CD8-positive, alpha-beta T cell (primary cell): ENCODE measurements at places on chromosomes 5 and 9.

GRCh38 chr5:113204525-113205161 is 228.0 kb downstream of the DCP2 start:
- no peak for DNase-seq

GRCh38 chr5:169856571-169856970 is 123.7 kb downstream of the INSYN2B start:
- no peak for DNase-seq

- no peak for DNase-seq
These were observed 420.8 kb upstream of the GRAMD2B start for GRCh38 chr5:126002222-126002897.

DNA sequence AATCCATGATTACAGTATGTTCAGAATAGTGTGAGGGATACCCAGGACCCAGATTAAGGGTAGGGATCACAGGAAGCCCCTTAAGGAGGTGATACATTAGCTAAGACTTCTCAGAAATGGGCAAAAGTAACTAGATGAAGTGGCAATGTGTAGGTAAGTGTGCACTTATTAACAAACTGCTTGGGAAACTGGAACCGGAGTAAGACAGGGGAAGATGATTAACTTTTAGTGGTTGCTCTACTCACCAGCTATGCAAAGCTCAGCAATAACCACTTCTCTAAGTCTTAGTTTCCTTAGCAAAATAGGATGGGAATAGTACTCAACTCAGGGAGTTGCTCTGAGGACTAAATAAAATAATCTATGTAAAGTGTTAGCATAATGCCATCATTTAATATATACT is 182.2 kb downstream of the MCTP1 start:
- DNase-seq = no peak

DNA sequence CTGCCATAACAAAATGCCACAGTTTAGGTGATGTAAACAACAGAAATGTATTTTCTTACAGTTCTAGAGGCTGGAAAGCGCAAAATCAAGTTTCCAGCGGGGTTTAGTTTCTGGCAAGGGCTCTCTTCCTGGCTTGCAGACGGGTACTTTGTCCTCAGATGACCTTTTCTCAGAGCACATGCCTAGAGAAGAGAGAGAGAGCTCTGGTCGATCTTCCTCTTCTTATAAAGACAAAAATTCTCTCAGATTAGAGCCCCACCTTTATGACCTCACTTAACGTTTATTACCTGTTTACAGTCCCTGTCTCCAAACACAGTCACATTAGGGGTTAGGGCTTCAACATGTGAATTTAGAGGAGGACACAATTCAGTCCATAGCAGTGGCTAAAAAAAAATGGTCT is 119.7 kb downstream of the CETN3 start:
- no peak for DNase-seq

- no peak for DNase-seq
These were observed 69.8 kb downstream of the KDM4C start for GRCh38 chr9:6827439-6828145.

DNA sequence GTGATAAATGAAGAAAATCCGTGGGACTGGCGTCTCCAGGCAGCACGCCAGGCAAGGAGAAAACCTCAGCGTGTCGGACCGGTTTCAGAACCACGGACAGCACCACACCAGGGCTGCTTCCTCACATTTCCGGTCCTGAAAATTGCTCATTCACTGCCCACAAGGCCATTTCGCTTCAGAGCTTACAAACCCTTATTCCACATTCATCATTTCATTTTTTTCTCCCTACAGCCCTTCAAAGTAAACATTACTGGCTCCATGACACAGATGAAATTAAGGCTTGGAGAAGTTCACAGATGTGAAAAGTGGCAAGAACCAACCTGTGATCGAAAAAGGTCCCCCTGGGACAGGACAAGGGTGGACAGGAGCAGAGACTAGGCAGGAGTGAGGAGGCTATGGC is 1.5 kb upstream of the GPRIN1 start:
- DNase-seq = peak; percentile 34

DNA sequence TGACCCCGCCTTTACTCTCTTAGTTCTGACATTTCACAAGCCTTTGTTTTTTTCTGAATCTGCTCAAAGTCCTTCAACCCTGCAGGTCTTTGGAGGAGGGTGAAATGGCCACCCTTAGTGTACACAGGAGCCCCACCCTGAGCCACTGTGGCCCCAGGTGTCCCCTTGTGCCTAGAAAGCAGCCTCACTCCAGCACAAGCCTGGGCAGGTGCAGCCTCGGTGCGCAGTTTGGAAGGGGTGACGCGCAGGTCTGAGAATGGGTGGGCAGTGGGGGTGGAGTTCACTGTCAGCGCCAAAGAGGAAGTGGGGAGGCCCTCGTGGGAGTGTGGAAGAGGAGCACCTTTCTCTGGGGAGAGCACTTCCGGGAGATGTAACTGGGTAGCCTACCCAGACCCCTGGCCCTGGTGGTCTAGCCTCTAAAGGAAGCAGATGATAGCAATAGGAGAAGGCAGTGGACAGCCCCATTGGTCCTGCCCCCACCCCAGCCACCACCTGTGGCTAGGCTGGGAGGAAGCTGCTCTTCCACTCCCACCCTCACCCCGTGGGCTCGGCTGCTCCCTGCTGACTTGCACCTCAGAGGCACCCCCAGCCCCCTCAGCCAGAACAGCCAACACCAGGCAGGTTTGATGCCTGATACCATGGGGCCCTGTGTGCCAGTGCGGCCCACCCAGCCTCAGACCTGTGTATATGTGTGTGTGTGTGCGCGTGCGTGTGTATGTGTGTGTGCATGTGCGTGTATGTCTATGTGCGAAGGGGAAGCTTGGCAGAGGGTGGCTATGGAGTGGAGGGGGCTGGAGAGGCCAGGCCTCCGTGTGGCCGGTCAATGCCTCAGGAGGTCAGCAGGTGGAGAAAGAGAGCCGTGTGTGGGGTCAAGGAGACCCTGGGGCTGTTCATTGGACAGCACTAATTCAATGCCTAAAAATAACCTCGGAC is 16.8 kb upstream of the DAB2IP start:
- no peak for DNase-seq

DNA sequence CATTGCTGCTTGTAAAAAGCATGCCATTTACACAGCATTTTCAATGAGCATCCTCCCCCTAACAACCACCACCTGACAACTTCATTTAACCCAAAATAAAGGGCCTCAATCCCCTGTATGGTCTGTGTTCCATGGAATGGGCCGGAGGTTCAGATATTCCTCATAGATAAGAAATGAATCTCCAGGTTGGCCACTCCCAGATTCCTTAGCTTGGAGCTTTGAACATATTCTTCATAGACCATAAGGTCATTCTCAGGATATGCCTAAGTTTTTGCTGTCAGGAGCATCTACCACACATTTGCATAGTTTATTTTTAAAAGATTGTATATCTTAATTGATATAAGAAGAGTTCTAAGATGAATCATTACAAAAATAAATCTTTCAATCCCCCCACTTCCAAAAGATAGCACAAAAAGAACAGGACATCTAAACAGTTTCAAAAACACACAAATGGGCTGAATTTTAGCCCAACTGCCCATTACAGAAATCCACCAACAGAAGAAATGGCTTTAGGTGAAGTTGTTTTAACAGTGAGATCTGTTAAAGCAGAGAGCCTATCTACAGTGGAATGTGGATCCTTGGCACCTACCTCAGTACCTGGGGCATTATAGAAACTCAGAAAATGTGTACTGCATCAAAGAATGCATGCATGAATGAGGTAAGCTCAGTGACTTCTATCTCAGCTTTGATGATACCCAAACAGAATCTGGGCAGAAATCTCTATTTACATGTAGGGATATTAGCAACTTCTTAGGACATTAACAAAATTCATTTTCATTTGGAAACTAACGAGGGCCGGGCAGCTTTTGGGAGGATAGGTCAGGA is 179.8 kb downstream of the SEC61B start:
- DNase-seq = no peak

GRCh38 chr9:129111528-129112151 is 425 bp downstream of the PTPA start:
- DNase-seq = peak; percentile 42

DNA sequence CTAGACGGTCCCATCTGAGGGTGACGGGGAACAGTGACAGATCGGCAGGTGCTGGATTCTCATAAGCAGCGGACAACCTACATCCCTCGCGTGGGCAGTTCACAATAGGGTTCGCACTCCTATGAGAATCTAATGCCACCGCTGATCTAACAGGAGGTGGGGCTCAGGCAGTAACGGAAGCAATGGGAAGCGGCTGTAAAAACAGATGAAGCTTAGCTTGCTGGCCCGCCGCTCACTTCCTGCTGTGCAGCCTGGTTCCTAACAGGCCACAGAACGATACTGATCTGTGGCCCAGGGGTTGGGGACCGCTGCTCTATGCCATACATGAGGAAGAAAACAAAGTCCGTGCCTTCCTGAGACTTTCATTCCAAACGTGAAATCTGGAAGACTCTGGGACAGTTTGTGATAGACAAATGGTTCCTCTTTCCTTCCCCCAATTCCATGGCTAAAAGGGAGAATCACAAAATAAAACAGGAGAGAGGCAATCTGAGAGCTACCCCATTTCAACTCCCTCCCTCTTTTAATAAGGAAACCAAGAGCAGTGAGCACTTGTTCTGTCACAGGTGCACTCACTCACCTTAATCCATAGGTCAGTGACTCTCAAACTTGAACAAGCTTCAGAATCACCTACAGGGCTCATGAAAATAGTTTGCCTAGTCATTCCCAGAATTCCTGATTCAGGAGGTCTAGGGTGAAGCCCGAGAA is 12.1 kb downstream of the PDCL start:
- peak; percentile 35 for DNase-seq

- no peak for DNase-seq
These were observed 57.7 kb upstream of the NXNL2 start for GRCh38 chr9:88477300-88477751.

DNA sequence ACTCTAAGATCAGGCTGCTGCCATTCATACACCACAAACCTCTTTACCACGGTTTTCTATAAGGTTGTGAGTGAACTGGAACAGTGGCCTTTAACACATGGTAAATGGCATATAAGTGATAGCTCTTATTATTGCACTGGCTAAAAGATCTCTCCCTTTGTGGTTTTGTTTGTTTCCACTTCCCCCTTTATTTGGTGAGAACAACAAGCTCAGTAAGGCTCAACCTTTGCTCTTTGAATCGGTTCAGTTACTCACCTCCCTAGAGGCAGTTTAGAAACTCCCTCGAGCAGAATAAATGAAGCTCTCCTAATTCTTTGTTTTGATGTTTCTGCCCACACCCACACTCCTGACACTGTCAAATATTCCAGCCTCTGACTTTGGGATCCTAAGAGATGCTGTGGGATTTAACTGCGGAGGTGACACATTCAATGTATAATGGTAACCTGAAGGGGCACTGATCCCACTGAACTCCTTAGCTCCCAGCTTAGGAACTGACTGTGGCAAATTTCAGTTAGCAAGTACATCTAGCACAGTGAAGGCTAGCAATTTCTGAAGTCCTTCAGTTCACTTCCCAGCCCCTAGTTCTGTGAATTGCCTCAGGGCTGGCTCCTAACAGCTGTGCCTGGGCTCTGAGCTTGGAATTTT is 22.5 kb upstream of the RAD23B start:
- no peak for DNase-seq

DNA sequence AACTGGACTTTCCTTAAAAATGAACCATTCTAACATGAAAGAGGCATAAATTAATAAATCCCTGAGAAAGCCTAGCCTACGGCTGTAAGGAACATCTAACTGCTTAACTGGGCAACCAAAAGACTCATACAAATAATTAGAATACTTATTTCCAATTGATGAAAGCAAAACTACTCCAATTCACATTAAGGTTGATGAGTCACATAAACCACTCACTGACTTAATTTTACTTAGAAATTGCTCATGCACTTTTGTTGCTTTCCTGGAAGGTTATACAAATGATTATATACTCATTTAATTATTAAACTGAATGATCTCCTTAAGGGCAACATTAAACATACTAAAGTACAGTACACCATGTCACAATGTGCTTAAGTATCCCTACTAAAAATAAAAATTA is 101.9 kb downstream of the NFIB start:
- no peak for DNase-seq

GRCh38 chr5:74648835-74649293 is 8.3 kb upstream of the ENC1 start:
- DNase-seq = peak; percentile 28

GRCh38 chr9:665296-665695 is 176.2 kb upstream of the DMRT1 start:
- DNase-seq = no peak

- no peak for DNase-seq
These were observed 38.0 kb downstream of the HABP4 start for GRCh38 chr9:96487949-96488348.

GRCh38 chr5:44246986-44247385 is 142.2 kb downstream of the FGF10 start:
- no peak for DNase-seq

DNA sequence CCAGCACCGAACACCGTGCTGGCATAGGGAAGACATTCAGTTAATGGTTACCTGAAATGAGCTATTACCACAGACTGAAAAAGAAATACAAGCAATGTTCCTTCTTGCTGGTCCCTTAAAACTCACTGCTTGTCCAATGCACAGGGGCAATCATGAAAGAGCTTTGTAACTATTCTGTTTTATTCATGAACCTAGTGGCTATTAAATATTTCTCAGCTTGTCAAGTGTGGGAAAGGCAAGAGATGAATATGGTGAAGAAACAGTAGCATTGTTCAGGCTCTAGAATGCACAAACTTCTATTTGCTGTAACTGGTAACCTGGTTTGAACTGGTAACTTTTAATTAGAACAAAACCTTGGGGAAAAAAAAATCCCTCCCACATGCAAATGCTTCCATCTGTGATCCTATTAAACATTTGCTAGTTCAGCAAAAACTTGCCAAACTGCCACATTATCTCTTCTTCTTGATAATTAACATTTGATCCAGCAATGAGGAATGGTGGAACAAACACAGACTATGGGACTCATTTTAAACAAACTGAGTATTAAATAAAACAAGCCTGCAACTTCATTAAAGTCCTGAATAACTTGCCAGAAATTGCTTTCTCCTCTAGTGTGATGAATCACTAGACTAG is 36.1 kb downstream of the YIPF5 start:
- DNase-seq = no peak

- DNase-seq = no peak
These were observed 43.7 kb upstream of the HAND1 start for GRCh38 chr5:154521756-154522155.

DNA sequence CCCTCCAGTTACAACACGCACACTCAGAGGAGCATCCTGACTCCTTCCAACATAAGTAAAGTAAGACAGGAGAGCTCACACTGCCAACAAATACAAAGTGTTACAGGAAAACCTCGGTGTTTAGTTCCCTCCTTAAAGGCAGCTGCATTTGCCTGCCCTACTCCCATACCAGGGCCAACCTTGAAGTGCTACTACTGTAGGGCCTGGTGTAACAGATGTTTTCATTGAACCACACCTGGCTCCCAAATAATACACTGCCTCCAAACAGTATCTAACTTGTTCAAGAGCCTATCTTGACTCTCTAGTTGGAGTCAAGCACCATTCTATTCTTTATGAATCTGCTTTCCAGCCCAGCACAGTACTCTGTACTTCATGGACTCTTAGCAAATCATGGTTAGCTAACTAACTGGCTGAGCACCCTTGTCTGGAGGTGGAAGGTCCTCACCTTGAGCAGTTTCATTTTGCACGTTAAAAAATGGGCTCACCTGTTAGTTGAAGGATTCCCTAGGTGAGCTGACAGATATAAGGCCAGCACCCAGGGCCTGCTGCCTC is 34.6 kb downstream of the TTC39B start:
- DNase-seq = no peak
